ENCODE measurements at places on chromosomes 2 and 18. TPM values are rescaled to one million over a fixed set of nuclear protein-coding genes. Genes with fewer than 3 reads are reported as not detected.

The XRCC5 gene
- 350 TPM for total RNA-seq

The RND3 gene
- total RNA-seq, result 525 TPM

GRCh38 chr2:201383136-201383535, 26.0 kb upstream of the FLACC1 start:
- no peak overlapping the region for H3K4me3 ChIP-seq
- DNase-seq, result no peak

- H3K36me3 ChIP-seq, result no peaks in the 10 kb centered on the region
- no peaks in the 10 kb centered on the region for H3K27me3 ChIP-seq
- no peak overlapping the region for H3K4me3 ChIP-seq
- H3K27ac ChIP-seq, result peak overlapping the region; percentile 74
- DNase-seq, result peak; percentile 53
These were observed 79.8 kb upstream of the PDE1A start for GRCh38 chr2:182506606-182507005.

DNA sequence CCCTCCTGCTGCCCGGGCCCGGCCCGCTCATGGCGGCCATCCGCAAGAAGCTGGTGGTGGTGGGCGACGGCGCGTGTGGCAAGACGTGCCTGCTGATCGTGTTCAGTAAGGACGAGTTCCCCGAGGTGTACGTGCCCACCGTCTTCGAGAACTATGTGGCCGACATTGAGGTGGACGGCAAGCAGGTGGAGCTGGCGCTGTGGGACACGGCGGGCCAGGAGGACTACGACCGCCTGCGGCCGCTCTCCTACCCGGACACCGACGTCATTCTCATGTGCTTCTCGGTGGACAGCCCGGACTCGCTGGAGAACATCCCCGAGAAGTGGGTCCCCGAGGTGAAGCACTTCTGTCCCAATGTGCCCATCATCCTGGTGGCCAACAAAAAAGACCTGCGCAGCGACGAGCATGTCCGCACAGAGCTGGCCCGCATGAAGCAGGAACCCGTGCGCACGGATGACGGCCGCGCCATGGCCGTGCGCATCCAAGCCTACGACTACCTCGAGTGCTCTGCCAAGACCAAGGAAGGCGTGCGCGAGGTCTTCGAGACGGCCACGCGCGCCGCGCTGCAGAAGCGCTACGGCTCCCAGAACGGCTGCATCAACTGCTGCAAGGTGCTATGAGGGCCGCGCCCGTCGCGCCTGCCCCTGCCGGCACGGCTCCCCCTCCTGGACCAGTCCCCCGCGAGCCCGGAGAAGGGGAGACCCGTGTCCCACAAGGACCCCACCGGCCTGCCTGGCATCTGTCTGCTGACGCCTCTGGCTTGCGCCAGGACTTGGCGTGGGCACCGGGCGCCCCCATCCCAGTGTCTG, 767 bp downstream of the RHOB start:
- DNase-seq, result no peak
- H3K36me3 ChIP-seq, result peaks cover 22% of the 10 kb centered on the region
- H3K27me3 ChIP-seq, result peaks cover 23% of the 10 kb centered on the region

The CNGA3 gene
- total RNA-seq, result 0.78 TPM

The EPB41L3 gene
- total RNA-seq, result 16.6 TPM

DNA sequence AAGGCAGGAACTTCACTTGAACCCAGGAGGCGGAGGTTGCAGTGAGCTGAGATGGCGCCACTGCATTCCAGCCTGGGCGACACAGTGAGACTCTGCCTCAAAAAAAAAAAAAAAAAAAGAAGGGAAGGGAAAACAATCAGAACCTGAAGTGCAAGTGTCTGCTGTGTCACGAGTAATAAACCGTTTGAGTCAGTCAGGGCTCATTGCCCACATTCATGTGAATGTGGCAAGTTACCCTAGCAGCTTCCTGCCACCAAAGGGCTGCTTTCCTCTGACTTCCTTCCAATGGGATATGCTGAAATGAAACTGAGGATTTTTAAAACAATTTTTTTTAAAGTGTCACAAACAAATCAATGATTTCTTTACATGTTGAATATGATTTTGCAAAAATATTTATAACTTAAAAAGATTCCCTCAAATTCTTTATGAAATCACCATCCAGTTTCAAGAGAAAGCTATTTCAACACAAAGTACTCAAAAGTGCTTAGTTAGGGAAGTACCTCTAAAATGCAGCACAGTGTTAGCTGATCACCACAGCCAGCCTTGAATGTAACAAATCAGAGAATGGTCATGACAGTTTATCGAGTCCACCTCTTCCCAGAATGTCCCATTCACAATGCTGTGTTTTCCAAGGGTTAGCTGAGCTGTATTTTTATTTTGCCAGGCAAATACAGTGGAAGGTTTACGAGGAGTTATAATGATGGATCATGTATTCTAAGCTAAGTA, 36.4 kb downstream of the WDSUB1 start:
- H3K4me1 ChIP-seq, result peaks cover 15% of the 10 kb centered on the region
- H3K4me3 ChIP-seq, result no peak overlapping the region
- peak; percentile 59 for DNase-seq
- no peaks in the 10 kb centered on the region for H3K27me3 ChIP-seq

- H3K4me3 ChIP-seq, result no peak overlapping the region
- no peaks in the 10 kb centered on the region for H3K4me1 ChIP-seq
- H3K27ac ChIP-seq, result no peak overlapping the region
These were observed 494.4 kb downstream of the SOX11 start for GRCh38 chr2:6186332-6187151.

DNA sequence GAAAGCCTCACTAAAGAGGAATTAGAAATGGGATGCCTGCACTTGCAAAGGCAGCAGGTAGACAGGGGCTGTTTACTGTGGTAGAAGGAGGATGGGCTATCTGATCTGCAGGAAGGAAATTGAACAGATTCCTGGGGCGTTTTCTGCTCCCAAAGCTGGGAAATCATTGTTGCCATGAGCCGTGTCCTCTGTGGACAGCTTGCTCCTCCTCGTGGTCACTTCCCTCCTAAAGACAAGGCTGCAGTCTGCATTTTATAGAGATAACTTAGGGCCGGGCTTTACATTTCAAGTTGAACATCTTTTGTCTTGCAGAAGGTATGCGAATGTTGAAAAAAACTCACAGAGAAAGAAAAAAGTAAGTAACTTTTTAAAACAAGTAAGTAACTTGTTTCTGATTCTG, 50.9 kb downstream of the DCDC2C start:
- H3K27ac ChIP-seq, result no peak overlapping the region
- no peaks in the 10 kb centered on the region for H3K27me3 ChIP-seq
- no peaks in the 10 kb centered on the region for H3K4me1 ChIP-seq
- DNase-seq, result no peak
- H3K36me3 ChIP-seq, result 0 out of 2 replicates have a peak, but pooled peaks cover 4% of the 10 kb centered on the region
- H3K4me3 ChIP-seq, result no peak overlapping the region

GRCh38 chr2:25036221-25036559, 5.7 kb upstream of the EFR3B start:
- peaks cover 42% of the 10 kb centered on the region for H3K27me3 ChIP-seq
- H3K4me3 ChIP-seq, result no peak overlapping the region
- no peak overlapping the region for H3K27ac ChIP-seq
- H3K36me3 ChIP-seq, result peaks cover 5% of the 10 kb centered on the region
- peaks cover 7% of the 10 kb centered on the region for H3K4me1 ChIP-seq

DNA sequence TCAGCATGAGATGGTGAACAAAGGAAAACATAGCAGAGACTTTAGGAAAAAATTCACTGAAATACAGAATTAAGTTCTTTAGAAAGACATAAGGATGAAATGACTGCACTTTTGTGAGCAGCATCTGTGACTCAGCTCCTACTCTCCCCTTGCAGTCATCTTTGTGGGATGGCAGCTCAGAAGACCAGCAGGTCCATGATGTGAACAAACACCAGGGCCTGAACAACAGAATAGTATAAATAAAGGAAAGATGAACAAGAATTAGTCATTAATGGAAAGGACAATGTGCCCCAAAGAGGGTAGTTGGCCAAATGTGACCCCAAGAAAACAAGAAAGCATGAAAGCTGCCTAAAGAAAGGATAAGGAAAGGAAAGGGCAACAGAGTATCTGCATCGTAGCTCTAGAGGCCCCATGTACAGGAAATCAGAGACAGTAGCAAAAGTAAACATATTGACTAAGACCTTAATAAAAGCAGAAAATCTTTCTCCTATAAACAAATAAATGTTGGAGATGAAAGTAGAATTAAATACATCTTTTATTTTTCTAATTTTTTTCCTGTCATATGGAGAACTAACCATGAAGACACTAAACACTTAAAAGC, 318.0 kb downstream of the ZEB2 start:
- H3K4me1 ChIP-seq, result peaks cover 33% of the 10 kb centered on the region
- peak; percentile 39 for DNase-seq
- peaks cover 21% of the 10 kb centered on the region for H3K36me3 ChIP-seq
- no peaks in the 10 kb centered on the region for H3K27me3 ChIP-seq
- peak overlapping the region; percentile 17 for H3K4me3 ChIP-seq

DNA sequence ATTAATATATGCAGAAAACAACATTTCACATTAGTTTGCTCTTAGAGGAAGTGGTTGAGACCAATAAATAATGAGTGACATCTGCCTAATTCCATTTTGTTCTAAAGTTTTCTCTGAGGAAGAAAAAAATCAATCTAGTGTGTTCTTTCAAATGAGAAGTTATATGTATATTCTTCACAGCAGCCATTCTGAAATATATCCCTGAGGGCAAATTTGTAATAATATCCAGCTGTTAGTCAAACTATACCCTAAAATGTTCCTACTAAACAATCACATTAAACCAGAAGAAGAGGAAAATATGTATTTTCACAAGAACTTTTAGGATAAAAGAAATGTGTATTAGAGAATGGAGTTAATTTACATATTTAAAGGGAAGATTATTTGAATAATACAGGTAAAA, 375.1 kb upstream of the CDH19 start:
- no peak for DNase-seq
- H3K27me3 ChIP-seq, result no peaks in the 10 kb centered on the region
- H3K36me3 ChIP-seq, result no peaks in the 10 kb centered on the region
- no peak overlapping the region for H3K4me3 ChIP-seq
- no peaks in the 10 kb centered on the region for H3K4me1 ChIP-seq

The PARD3B gene
- 16.5 TPM for total RNA-seq

GRCh38 chr2:79850912-79851311, 338.1 kb downstream of the CTNNA2 start:
- H3K36me3 ChIP-seq, result no peaks in the 10 kb centered on the region
- no peak overlapping the region for H3K4me3 ChIP-seq
- H3K27ac ChIP-seq, result no peak overlapping the region
- DNase-seq, result no peak

DNA sequence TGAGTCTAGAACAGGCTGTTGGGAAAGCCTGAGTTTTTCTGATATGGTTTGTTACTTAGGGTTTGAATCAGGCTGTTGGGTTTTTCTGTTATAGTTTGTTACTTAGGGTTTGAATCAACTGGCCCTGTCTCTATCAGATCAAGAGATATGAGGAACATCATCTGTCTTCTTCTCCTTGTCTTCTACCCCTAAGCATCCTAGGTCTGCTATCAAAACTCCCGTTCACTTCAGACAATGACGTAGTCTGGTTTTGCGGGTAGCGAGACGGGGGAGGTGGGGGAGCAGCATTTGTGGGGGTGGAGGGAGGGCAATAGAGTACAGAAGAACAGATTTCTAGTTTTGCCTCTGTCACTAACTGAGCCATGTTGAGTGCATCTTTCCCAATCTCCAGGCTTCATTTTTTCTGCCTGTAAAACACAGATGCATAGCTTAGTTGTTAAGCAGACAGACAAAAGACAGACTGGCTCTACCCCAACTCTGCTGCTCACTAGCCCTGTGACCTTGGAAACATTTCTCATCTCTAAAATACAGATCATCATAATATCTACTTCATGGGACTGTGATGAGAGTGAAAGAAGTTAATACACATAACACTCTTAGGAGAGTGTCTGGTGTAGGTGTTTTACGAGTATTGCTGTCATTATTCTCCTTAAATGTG, 9.1 kb downstream of the TNP1 start:
- no peaks in the 10 kb centered on the region for H3K4me1 ChIP-seq
- no peak overlapping the region for H3K27ac ChIP-seq
- no peak for DNase-seq
- peaks cover 34% of the 10 kb centered on the region for H3K27me3 ChIP-seq
- no peak overlapping the region for H3K4me3 ChIP-seq
- H3K36me3 ChIP-seq, result no peaks in the 10 kb centered on the region

- peaks cover 12% of the 10 kb centered on the region for H3K36me3 ChIP-seq
- no peaks in the 10 kb centered on the region for H3K27me3 ChIP-seq
- no peak overlapping the region for H3K4me3 ChIP-seq
These were observed 147.2 kb upstream of the CELF4 start for GRCh38 chr18:37712776-37713175.

The ALPI gene
- not detected for total RNA-seq

GRCh38 chr18:63002803-63003445, 287.6 kb downstream of the PHLPP1 start:
- peaks cover 5% of the 10 kb centered on the region for H3K4me1 ChIP-seq
- H3K36me3 ChIP-seq, result no peaks in the 10 kb centered on the region
- H3K27me3 ChIP-seq, result peaks cover 37% of the 10 kb centered on the region
- H3K27ac ChIP-seq, result no peak overlapping the region
- DNase-seq, result no peak
- H3K4me3 ChIP-seq, result no peak overlapping the region

The EIPR1 gene
- 30.9 TPM for total RNA-seq

DNA sequence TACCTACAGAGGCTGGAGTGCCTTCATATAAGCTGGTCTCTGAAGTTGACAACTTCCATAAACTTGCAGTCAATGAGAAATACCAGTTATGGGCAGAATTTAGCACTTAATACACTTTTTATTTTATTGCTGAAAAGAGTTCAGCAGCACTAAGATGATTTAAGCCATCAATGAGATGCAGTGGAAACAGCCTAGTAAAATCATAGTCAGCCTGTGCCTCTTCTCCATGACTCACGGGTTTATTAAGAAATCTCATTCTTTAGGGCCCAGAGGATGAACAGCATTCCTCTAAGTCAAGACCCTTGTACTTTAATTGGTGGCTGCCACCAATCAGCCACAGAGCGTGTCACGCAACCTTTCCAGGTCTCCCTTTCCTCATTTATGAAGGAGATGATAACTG, 1357.9 kb upstream of the CELF4 start:
- H3K36me3 ChIP-seq, result no peaks in the 10 kb centered on the region
- no peak for DNase-seq
- no peak overlapping the region for H3K4me3 ChIP-seq

- peaks cover 54% of the 10 kb centered on the region for H3K36me3 ChIP-seq
- peaks cover 5% of the 10 kb centered on the region for H3K4me1 ChIP-seq
- H3K4me3 ChIP-seq, result no peak overlapping the region
- H3K27ac ChIP-seq, result no peak overlapping the region
- no peaks in the 10 kb centered on the region for H3K27me3 ChIP-seq
These were observed 76.0 kb downstream of the CEP192 start for GRCh38 chr18:13067124-13067523.

GRCh38 chr18:58657081-58657480, 14.2 kb upstream of the MALT1 start:
- no peak overlapping the region for H3K27ac ChIP-seq
- DNase-seq, result no peak
- peaks cover 5% of the 10 kb centered on the region for H3K36me3 ChIP-seq
- H3K4me1 ChIP-seq, result peaks cover 33% of the 10 kb centered on the region
- no peaks in the 10 kb centered on the region for H3K27me3 ChIP-seq

Data from HFFc6 (cell line).